ENCODE measurements at places on chromosomes 3 and 15. TPM values are rescaled to one million over a fixed set of nuclear protein-coding genes. Genes with fewer than 3 reads are reported as not detected.

TEX9 gene
- 12.8 TPM for total RNA-seq

DNA sequence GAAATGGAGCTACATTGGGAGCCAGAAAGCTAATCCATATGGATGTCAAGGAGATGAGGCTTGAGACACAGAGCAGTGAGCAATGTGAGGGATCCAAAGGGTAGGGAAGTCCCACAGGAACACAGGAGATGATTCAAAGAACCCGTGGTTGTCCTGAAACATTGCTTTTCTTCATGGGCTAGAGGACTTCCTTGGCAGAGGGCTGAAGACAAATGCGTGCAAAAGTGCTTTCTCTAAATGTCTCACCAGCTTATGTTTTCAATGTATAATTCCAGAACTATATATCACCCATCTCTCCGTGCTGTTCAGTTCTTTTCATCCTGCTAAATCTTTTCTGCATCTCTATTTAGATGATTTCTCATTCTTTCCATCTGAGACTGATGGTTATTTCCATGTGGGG lies 46.0 kb upstream of the GOLGA8A start:
- no peak for DNase-seq

GRCh38 chr3:78274475-78275065 lies 1234.7 kb downstream of the ROBO2 start:
- DNase-seq: no peak

OXTR gene
- total RNA-seq: 6.0 TPM

- no peak for DNase-seq
These were observed 4.6 kb downstream of the TSC22D2 start for GRCh38 chr3:150412561-150413231.

COL6A5 gene
- not detected for total RNA-seq

DNA sequence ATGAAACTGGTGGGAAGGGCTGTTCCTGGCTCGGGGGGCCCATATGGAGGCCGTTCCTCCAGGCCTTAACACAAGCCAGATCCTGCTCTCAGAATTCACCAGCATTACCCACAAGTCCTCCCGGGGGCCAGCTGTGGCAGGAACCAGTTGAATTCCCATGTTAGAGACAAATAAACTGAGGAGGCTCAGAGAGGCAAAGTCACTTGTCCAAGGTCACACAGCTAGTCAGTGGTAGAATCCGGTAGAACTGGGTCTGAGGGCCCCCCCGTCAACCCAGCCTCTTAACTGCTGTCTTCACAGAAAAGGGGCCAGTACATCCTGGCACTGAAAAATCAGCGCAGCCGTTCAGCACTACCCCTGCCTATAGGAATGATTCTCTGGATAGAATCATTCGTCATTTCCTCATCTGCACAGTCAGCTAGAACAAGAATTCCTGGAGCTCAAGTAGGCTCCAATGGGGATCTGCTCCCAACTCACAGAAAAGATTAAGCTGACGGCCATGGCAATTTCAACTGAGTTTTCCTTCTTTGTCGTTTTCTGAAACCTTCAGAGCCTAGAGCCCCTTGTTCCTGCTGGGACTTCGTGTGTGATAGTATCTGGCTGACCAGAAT lies 12.2 kb upstream of the TSEN2 start:
- no peak for DNase-seq

DNA sequence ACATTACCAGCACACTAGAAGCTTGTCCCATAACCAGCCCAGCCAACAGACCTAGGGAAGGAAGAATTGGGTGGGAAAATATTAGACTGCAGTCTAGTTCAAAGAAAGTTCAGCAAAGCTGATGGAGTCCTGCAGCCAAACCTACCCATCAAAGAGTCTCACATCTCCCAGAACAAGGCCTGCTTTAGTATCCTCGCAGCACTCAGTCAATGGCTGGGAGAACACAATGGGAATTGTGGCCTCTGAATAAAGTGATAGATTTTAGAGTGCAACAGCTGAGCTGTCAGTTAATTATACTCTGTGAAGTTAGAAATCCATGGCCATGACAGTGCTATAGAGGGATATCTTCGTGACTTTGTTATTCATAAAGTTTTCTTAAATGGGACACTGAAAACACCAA lies 207.2 kb upstream of the NAALADL2 start:
- no peak for DNase-seq

- DNase-seq: no peak
These were observed 230.4 kb upstream of the DCBLD2 start for GRCh38 chr3:99131876-99132275.

GABRB3 gene
- 91.6 TPM for total RNA-seq

DNA sequence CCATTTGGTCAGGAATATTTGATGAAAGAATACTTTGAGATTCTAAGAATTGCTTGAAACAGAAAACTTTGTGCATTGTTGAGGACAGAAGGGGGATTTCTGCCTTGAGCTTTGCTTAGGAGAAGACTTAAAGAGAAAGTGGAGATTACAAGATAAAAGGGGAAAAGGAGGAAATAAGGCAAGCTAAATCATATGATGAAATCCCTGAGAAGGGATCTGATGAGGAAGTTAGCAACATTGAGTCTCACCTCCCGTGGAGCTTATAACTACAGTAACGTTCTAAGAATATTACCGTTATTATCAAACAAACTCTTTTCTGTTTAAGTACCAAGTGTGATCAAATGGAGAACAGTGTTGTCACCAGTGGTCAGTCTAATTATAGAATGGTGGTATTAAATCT lies 414.7 kb upstream of the NAALADL2 start:
- no peak for DNase-seq

- no peak for DNase-seq
These were observed 40.8 kb upstream of the RASA2 start for GRCh38 chr3:141445990-141446389.

- peak; percentile 5 for DNase-seq
These were observed 65.7 kb downstream of the KLF15 start for GRCh38 chr3:126291537-126291936.

GRCh38 chr15:49215768-49216739 lies 46.0 kb downstream of the GALK2 start:
- no peak for DNase-seq

DNA sequence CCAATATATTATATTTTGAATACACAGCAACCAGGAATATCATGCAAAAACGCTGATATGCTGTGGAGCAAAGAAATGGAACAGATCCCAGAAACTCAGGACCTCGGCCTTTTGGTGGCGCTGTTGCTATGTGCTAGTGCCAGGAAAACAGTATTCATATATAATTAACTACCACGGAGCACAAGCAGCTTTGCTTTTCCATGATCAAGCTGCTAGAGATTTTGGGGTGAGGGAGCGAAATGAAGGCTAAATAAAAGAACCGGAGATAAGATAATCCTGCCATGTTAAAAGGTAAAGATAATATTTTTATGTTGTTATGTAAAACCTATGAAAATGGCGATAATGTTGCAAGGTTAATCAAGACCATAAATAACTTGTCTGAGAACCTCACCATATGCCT lies 157.7 kb upstream of the FAM3D start:
- peak; percentile 13 for DNase-seq

- no peak for DNase-seq
These were observed 30.2 kb downstream of the RNU5B-1 start for GRCh38 chr15:65334586-65335231.

DNA sequence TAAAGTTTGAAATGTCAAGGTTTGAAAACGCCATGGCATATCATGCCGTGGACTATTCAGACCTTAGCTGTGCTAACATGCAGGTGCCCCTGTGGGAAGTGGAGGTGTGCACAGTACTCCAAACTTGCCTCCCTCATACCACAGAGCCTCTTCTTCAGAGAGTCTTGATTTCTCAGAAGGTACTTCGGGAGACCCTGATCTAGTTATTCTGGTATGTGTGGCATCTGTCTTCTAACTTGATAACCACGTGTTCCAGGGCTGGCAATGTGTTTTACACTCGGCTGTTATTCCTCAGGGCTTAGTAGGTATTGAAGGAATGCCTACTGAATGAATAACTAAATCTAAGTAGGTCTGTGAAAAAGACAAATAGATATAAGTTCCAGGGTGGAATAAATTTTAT lies 309.9 kb downstream of the CLSTN2 start:
- DNase-seq: no peak

DNA sequence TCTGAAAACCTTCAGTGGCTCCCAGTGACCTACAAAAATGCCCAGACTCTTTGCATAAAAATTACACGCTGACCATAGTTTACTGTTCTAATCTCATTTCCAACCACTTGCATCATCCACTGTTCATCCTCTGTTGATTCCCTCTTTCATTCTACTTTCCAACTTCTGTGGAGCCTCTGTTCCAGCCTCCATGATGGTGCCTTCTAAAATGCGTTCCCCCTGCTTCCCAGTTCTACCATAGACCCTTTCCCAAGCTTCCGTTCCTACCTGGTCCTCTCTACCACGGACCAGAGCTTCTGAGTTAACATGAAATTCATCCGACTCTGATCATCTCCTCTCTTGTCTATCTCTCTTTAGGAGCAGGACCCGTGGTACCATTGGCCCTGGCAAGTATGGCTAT lies 127.0 kb downstream of the THSD4 start:
- no peak for DNase-seq

GRCh38 chr3:188370081-188370830 lies 216.3 kb downstream of the LPP start:
- DNase-seq: no peak

NRROS gene
- 6.4 TPM for total RNA-seq

TRANK1 gene
- 44.2 TPM for total RNA-seq

DNA sequence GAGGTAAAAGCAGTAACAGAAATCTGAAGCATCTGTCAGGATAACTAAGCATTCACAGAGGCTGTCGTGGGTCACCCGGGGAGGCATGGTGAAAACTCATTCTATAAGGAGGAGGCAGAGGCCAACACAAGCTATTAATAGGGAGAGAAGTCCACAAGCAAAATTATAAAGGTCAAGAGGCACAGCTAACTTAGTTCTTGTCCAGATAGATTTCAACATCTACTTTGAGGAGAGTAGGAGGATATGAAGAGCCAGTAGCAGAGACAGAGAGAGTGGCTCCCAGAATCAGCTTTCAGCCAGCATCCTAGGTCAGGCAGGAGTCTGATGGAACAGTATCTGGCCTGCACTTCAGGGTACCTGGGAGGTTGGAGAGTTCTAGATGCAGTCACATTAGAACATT lies 95.3 kb downstream of the STAC start:
- no peak for DNase-seq

GRCh38 chr3:65314269-65314668 lies 626.5 kb upstream of the ADAMTS9 start:
- DNase-seq: no peak

GRCh38 chr3:61892891-61893290 lies 331.5 kb downstream of the PTPRG start:
- no peak for DNase-seq

- no peak for DNase-seq
These were observed 291.7 kb downstream of the MEX3B start for GRCh38 chr15:81754078-81754477.

RFTN1 gene
- total RNA-seq: 11.4 TPM

SH2D7 gene
- 2.3 TPM for total RNA-seq

DNA sequence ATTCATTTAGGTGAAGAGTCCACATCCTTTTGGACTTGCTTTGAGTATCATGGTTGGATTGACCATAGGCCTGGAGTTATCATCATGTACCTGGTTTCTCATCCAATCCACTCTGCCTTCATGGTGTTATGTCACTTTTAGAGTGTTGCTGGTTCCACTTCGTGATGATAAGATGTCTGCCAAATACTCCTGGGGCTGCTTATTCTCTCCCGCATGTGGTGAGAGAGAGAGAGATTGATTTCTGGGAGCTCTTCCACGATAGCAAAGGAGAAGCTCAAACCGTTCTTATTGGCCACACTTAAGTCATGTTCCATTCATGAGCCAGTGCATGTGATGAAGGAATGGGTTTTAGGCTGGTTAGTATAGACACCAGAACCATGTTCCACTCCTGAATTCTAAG lies 47.6 kb downstream of the MITF start:
- no peak for DNase-seq

DNA sequence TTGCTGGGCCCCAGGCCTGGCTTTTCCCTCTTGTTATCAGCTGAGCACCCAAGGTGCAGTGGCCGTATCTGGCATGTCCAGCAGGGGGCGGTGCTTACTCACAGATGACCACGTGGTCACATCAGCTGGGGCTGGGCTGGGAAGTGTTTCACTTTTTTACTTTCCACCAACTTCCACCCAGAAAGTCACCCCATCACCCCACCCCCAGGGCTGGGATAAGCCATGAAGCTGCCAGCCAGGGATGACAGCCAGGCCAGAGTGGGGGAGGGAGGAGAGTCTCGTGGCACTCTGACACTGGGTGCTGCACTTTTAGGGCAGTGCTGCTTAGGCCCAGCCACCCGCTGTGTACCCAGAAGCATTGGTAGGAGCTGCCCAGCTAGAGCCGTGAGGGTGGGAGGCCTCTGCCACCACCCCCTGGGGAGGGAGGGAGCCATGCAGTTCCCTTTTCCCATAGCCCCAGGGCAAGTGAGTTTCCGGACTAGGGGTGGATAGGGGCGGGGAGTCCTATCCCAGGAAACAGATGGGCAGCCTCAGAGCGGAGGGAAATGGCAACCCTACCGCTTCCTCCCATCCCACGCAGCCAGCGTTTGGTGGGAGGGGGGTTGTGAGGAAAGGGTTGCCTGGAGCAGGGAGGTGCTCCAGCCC lies 6.1 kb downstream of the PPCDC start:
- peak; percentile 94 for DNase-seq

PODXL2 gene
- 16.8 TPM for total RNA-seq

- DNase-seq: no peak
These were observed 795 bp downstream of the MCM2 start for GRCh38 chr3:127598841-127599570.

GRCh38 chr3:124529826-124530571 lies 200.3 kb upstream of the UMPS start:
- DNase-seq: peak; percentile 70

- no peak for DNase-seq
These were observed 523.1 kb upstream of the FRG2C start for GRCh38 chr3:75140904-75141615.

PLSCR2 gene
- total RNA-seq: 0.35 TPM

P2RY13 gene
- total RNA-seq: 4.0 TPM

CATSPER2 gene
- total RNA-seq: 8.1 TPM

DNA sequence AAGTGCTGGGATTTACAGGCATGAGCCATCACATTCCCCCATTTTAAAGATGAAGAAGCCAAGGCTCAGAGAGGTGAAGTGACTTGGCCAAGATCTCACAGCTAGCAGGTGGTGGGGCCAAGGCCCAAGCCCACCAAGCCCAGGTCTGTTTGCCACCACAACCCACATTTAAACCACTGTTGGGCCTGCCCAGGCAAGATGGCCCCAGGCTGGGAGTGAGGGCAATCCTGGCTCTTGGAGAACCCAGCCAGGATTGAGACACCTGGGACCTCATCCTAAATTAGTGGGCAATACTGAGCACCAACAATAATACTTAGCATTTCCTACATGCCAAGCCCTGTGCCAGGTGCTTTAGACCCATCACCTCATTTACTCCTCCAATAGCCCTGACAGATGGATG lies 6.9 kb downstream of the IGDCC3 start:
- no peak for DNase-seq

- DNase-seq: peak; percentile 47
These were observed 2.3 kb downstream of the BBX start for GRCh38 chr3:107524841-107525643.

DNA sequence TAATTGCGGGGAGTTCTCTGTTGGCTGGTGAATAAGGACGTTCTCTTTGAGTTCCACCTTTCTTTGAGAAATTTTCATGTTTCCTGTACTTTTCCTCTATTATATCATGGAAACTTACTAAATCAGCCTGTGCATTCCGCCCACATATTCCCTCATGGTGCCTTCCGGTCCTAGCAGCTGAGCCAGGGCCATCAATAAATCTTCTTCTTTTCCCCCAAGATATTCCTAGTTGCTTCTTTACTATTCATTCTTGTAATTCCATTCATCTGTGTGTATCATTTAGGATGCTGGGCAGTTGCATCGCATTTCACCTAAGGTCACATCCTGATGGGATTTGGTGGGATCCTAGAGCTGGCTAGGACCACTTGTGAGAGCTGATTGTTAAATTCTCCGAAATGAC lies 139.2 kb downstream of the RBMS3 start:
- no peak for DNase-seq

- no peak for DNase-seq
These were observed 73.8 kb upstream of the PCSK6 start for GRCh38 chr15:101563176-101563796.

Measured in mucosa of gallbladder (tissue), 1 donor.